CD4-positive, alpha-beta T cell (primary cell): ENCODE measurements at places on chromosomes 13 and 19.

GRCh38 chr13:59354665-59355369, 808.9 kb downstream of the DIAPH3 start:
- DNase-seq: no peak

- no peak for DNase-seq
Measured at GRCh38 chr13:47252627-47253026, 355.8 kb upstream of the HTR2A start.

DNA sequence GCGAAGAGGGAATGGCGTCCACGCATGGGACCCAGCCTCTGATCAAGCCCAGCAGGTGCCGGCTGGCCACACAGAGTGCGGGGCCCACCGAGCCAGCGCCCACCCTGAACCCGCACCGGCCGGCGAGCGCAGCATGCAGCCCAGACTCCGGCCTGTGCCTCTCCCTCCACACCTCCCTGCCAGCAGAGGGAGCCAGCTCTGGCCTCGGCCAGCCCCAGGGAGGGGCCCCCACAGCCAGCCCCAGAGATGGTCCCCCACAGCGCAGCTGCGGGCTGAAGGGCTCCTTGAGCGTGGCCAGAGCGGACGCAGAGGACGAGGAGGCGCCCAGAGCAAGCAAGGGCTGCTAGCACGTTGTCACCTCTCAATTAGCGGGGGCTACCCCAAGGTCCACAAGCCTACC, 904.5 kb downstream of the SLITRK6 start:
- no peak for DNase-seq

DNA sequence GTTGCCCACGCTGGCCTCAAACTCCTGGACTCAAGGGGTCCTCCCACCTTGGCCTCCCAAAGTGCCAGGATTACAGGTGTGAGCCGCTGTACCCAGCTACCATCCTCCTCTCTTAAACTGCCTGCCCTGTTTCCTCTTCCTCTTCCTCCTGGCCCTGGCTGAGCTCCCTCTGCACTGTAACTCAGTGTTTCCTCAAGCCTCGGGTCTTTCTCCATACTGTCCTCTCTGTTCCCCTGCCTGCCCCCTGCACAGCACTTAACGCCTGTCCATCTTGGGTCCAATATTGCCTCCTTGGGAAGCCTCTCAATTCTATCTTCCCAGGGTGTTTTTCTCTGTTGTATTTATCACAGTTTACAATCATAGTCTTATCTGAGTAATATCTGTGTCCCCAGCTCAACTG, 6.1 kb downstream of the LIPE start:
- no peak for DNase-seq

GRCh38 chr13:46182491-46182877, 507 bp upstream of the LCP1 start:
- no peak for DNase-seq

GRCh38 chr19:30457484-30457883, 85.3 kb downstream of the ZNF536 start:
- DNase-seq: no peak

- DNase-seq: no peak
Measured at GRCh38 chr19:54418030-54418929, 3.0 kb downstream of the TTYH1 start.

GRCh38 chr13:33697926-33698325, 120.0 kb upstream of the RFC3 start:
- no peak for DNase-seq

DNA sequence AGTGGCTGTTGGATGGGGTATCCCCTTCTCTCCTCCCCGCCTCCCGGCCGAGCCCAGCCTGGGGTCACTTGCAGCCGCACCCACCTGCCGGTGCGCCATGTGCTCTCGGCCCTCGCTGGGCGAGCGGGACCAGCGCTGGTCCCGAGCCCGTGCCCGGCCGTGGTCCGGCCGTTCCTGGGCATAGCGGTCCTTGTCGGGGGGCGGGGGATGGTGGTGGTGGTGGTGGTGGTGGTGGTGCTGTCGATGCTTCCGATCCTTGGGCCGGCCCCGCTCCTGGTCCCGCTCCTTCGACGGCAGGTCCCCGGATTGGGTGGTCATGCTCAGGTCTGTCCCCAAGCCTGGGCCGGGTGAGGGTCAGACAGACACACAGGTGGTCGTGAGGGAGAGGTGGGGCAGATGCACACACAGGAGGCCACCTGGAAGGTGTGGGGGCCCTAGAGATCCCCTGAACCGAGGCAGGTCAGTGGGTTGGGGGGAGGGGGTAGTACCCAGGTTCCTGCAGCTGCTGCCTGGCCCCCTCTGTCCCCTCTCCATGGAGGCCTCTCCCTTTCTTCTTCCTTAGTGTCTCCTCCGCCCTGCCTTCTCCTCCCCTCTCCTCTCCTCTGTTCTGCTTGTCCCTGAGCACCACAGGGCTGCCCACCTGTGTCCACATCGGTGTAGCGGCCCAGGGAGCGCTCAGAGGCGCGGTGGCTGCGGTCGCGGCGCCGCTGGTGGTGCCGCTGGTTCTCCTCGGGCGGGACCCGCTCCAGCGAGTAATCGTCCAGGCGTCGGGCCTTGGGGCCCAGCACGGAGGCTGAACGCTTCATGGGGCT, 58.7 kb downstream of the IER2 start:
- no peak for DNase-seq

DNA sequence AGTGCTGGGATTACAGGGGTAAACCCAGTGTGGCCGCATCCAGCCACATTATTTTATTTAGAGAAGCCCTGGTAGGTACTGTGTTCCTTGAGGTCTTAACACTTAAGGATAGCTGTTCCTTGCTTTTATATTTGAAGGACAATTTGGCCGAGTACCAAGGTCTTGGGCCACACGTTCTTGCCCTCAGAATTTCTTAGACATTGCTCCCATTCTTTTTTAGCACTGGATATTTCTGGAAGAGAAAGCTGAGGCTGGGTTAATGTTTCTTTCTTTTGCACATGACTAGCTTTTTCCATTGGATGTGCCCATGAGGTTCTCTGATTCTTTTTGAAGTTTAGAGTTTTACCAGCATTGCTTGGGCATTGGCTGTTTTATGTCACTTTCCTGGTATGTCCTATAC, 5.5 kb upstream of the RNF113B start:
- no peak for DNase-seq
